ENCODE measurements at places on chromosomes 5 and 9.

DNA sequence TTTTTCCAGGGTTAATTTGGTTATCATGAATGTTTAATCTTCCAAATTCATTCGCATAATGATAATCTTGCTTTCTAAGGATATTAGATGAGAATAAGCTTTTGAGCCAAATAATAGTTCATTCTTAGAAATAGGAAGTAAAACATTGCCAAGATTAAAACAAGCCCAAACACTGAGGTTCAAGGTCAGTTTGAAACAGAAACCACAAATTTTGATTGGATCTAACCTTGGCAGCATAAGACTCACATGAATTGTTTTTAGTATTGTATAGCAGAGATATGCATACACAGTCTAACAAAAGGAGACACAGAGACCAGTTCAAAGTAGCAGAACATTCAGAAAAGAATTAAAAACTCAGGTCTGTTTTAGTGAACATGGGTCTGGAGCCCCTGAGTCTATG is 43.4 kb upstream of the VCAN start:
- no peak for DNase-seq
- no peak overlapping the region for H3K4me3 ChIP-seq
- no peaks in the 10 kb centered on the region for H3K36me3 ChIP-seq
- no peaks in the 10 kb centered on the region for H3K27me3 ChIP-seq
- no peaks in the 10 kb centered on the region for H3K4me1 ChIP-seq

GRCh38 chr5:33153372-33153771 is 287.4 kb upstream of the TARS1 start:
- no peak overlapping the region for H3K4me3 ChIP-seq
- no peaks in the 10 kb centered on the region for H3K36me3 ChIP-seq
- no peak for DNase-seq
- no peaks in the 10 kb centered on the region for H3K27me3 ChIP-seq
- no peaks in the 10 kb centered on the region for H3K4me1 ChIP-seq

DNA sequence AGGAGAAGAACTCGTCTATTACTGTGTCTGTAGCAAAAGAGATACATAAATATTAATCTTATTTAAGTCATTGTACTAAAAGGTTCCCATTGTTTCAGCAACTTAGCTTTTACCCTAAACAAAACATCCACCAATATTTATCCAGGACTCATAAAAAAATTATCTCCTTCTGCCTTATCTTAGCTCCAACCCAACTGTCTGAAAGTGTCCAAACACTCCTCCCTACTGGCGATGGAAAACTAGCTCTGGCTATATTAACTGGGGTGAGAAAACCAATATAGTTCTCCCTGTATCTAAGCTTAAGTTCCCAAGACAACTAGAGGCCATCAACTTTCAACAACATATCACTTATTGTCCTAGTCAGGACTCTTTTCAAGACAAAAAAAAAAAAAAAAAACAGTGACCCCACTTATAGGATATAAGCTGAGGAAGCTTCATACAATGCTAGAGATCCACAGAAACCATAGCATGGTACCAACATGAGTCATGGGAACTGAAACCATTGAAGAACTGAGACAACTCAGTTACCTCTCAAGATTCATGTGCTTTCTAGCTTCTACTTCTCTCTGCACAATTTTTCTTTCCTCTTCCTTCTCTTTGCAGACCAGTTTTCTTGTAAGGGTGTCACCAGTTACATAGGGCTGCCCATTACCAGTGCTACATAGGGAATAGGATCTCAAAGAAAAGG is 150.7 kb upstream of the RASA1 start:
- H3K4me3 ChIP-seq, result no peak overlapping the region
- peaks cover 49% of the 10 kb centered on the region for H3K4me1 ChIP-seq
- no peak overlapping the region for H3K27ac ChIP-seq
- H3K36me3 ChIP-seq, result peaks cover 6% of the 10 kb centered on the region

- no peaks in the 10 kb centered on the region for H3K36me3 ChIP-seq
- no peak overlapping the region for H3K4me3 ChIP-seq
- no peak overlapping the region for H3K27ac ChIP-seq
- no peak for DNase-seq
Observed at GRCh38 chr5:120684213-120684612, 220.1 kb downstream of the PRR16 start.

- H3K4me3 ChIP-seq, result peak overlapping the region; percentile 95
- peaks cover 67% of the 10 kb centered on the region for H3K27me3 ChIP-seq
- H3K4me1 ChIP-seq, result peaks cover 41% of the 10 kb centered on the region
- no peak for DNase-seq
- H3K27ac ChIP-seq, result no peak overlapping the region
Observed at GRCh38 chr9:95508242-95508967, 8.4 kb downstream of the PTCH1 start.

- peaks cover 3% of the 10 kb centered on the region for H3K4me1 ChIP-seq
- H3K27ac ChIP-seq, result peak overlapping the region; percentile 23
- H3K36me3 ChIP-seq, result no peaks in the 10 kb centered on the region
- no peaks in the 10 kb centered on the region for H3K27me3 ChIP-seq
Observed at GRCh38 chr5:39399135-39400036, 25.4 kb downstream of the DAB2 start.

GRCh38 chr9:137402746-137403145 is 20.2 kb downstream of the EXD3 start:
- peaks cover 3% of the 10 kb centered on the region for H3K27me3 ChIP-seq
- DNase-seq, result no peak
- peaks cover 2% of the 10 kb centered on the region for H3K4me1 ChIP-seq
- no peak overlapping the region for H3K4me3 ChIP-seq

GRCh38 chr5:177454397-177455035 is 7.9 kb downstream of the PRR7 start:
- peaks cover 28% of the 10 kb centered on the region for H3K4me1 ChIP-seq
- H3K4me3 ChIP-seq, result peak overlapping the region; percentile 68
- DNase-seq, result peak; percentile 90
- peaks cover 11% of the 10 kb centered on the region for H3K27me3 ChIP-seq
- H3K27ac ChIP-seq, result peak overlapping the region; percentile 68

- no peak overlapping the region for H3K27ac ChIP-seq
- peaks cover 11% of the 10 kb centered on the region for H3K27me3 ChIP-seq
- DNase-seq, result no peak
Observed at GRCh38 chr5:150196986-150197385, 7.1 kb downstream of the SLC6A7 start.

- no peaks in the 10 kb centered on the region for H3K4me1 ChIP-seq
- H3K27me3 ChIP-seq, result no peaks in the 10 kb centered on the region
- H3K4me3 ChIP-seq, result no peak overlapping the region
- H3K27ac ChIP-seq, result no peak overlapping the region
Observed at GRCh38 chr5:77366717-77367500, 125.2 kb downstream of the WDR41 start.

DNA sequence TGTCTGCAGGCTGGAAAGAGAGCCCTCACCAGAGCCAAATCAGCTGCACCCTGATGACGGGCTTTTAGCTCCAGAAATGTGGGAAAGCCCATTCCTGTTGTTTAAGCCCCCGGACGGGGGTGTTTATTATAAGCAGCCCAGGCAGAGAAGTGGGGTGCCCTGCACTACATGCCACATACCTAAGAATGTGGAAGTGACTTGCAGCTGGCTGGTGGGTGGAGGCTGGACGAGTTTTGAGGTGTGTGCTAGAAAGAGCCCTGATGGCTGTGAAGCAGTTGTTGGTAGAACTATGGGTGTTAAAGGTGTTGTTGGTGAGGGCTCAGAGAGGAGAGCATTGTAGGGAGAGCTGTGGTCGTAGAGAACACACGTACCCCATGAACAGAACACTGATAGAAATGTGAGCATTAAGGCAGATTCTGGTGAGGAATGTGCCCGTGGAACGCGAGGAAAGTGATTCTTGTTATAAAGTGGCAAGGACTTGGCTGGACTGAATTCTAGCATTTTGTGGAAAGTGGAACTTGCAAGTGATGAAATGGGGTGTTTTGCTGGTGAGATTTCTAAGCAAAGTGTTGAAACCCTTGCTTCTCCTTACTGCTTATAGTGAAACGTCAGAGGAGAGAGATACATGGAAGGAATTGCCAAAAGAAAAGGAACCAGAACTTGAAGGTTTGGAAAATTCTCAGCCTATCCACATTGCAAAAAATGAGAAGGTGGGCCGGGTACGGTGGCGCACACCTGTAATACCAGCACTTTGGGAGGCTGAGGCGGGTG is 38.9 kb downstream of the AHRR start:
- H3K4me3 ChIP-seq, result no peak overlapping the region
- DNase-seq, result no peak
- H3K4me1 ChIP-seq, result peaks cover 4% of the 10 kb centered on the region
- peaks cover 62% of the 10 kb centered on the region for H3K36me3 ChIP-seq

- H3K27me3 ChIP-seq, result no peaks in the 10 kb centered on the region
- no peaks in the 10 kb centered on the region for H3K36me3 ChIP-seq
- no peak overlapping the region for H3K4me3 ChIP-seq
- no peak for DNase-seq
- no peaks in the 10 kb centered on the region for H3K4me1 ChIP-seq
Observed at GRCh38 chr5:97714424-97714823, 531.4 kb upstream of the RIOK2 start.

DNA sequence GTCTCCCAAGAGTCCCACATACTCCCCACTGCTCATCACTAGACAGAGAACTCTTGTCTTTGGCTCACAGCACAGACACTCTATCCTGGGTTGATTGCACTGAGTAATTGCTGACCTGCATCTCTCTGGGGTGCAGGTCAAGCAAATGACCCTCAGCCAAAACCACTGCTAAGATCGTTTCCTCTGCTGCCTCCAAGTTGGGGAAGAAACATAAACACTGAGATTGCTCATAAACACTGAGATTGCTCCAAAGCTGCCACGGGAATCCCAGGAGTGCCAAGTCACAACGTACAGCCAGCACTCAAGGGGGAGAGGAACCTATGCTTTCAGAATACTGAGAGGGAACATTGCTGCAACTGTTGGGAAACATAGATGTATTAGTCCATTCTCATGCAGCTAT is 1402.1 kb upstream of the ACO1 start:
- DNase-seq, result no peak
- H3K27ac ChIP-seq, result no peak overlapping the region
- no peaks in the 10 kb centered on the region for H3K27me3 ChIP-seq
- H3K36me3 ChIP-seq, result no peaks in the 10 kb centered on the region

- peak overlapping the region; percentile 90 for H3K4me3 ChIP-seq
- peaks cover 50% of the 10 kb centered on the region for H3K4me1 ChIP-seq
- H3K27me3 ChIP-seq, result no peaks in the 10 kb centered on the region
- DNase-seq, result peak; percentile 26
Observed at GRCh38 chr9:33167972-33168461, 881 bp upstream of the B4GALT1 start.

GRCh38 chr5:6465831-6466790 is 17.5 kb downstream of the UBE2QL1 start:
- H3K4me1 ChIP-seq, result no peaks in the 10 kb centered on the region
- no peaks in the 10 kb centered on the region for H3K36me3 ChIP-seq
- H3K27ac ChIP-seq, result no peak overlapping the region
- H3K4me3 ChIP-seq, result no peak overlapping the region

- DNase-seq, result no peak
- no peaks in the 10 kb centered on the region for H3K36me3 ChIP-seq
- H3K27me3 ChIP-seq, result no peaks in the 10 kb centered on the region
- H3K27ac ChIP-seq, result no peak overlapping the region
- peaks cover 8% of the 10 kb centered on the region for H3K4me1 ChIP-seq
Observed at GRCh38 chr5:151577566-151577965, 13.6 kb downstream of the FAT2 start.

DNA sequence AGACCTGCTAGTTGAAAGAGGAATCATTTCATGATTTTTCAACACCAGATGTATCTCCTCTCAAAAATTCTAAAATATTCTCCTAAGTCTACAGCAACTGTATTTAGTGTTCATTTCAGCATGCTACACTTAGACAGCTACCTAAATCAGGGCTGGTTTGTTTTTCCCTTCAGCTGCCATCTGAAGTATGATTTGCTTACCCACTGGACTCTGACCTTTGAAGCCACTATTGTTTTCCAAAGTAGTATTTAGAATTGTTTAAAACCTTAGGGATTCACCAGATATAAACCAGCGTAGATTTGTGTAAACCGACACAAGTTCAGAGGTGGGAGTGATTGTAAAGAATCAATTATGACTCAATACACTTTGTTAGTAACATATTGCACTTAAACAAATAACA is 193.1 kb downstream of the ADAMTS6 start:
- no peak for DNase-seq
- H3K27ac ChIP-seq, result no peak overlapping the region
- H3K4me3 ChIP-seq, result no peak overlapping the region
- H3K36me3 ChIP-seq, result no peaks in the 10 kb centered on the region

GRCh38 chr5:43027054-43027785 is 12.9 kb downstream of the ANXA2R start:
- no peaks in the 10 kb centered on the region for H3K27me3 ChIP-seq
- DNase-seq, result no peak
- no peak overlapping the region for H3K4me3 ChIP-seq
- peaks cover 38% of the 10 kb centered on the region for H3K4me1 ChIP-seq
- H3K36me3 ChIP-seq, result peaks cover 7% of the 10 kb centered on the region

- no peak for DNase-seq
- no peaks in the 10 kb centered on the region for H3K4me1 ChIP-seq
- peaks cover 5% of the 10 kb centered on the region for H3K27me3 ChIP-seq
- peaks cover 5% of the 10 kb centered on the region for H3K36me3 ChIP-seq
- no peak overlapping the region for H3K4me3 ChIP-seq
- H3K27ac ChIP-seq, result no peak overlapping the region
Observed at GRCh38 chr5:35608881-35609779, 8.5 kb upstream of the SPEF2 start.

DNA sequence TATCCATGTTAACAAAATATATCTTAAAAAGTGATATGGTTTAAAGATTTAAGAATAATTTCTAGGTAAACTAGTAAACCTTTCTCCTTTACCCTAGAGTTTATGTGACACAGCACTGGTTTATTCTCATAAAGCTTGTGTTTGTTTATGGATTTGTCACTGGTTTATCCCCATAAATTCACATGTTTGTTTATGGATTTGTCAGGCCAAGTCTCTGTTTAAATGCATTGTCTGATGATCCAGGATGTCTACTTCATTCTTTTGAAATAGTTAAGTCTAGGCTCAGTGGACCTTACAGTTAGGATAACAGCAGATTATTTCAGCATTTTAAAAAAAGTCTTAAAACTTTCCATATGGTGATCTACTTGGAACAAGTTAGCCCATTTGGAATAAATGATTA is 334.0 kb downstream of the ARRDC3 start:
- H3K27ac ChIP-seq, result no peak overlapping the region
- H3K4me1 ChIP-seq, result no peaks in the 10 kb centered on the region
- H3K27me3 ChIP-seq, result peaks cover 12% of the 10 kb centered on the region
- DNase-seq, result no peak
- no peaks in the 10 kb centered on the region for H3K36me3 ChIP-seq
- no peak overlapping the region for H3K4me3 ChIP-seq

- H3K4me1 ChIP-seq, result no peaks in the 10 kb centered on the region
- H3K27me3 ChIP-seq, result no peaks in the 10 kb centered on the region
- H3K4me3 ChIP-seq, result no peak overlapping the region
- no peaks in the 10 kb centered on the region for H3K36me3 ChIP-seq
- H3K27ac ChIP-seq, result no peak overlapping the region
- DNase-seq, result no peak
Observed at GRCh38 chr5:13250464-13251291, 693.8 kb downstream of the DNAH5 start.
